ENCODE measurements at places on chromosomes 5 and 9.

DNA sequence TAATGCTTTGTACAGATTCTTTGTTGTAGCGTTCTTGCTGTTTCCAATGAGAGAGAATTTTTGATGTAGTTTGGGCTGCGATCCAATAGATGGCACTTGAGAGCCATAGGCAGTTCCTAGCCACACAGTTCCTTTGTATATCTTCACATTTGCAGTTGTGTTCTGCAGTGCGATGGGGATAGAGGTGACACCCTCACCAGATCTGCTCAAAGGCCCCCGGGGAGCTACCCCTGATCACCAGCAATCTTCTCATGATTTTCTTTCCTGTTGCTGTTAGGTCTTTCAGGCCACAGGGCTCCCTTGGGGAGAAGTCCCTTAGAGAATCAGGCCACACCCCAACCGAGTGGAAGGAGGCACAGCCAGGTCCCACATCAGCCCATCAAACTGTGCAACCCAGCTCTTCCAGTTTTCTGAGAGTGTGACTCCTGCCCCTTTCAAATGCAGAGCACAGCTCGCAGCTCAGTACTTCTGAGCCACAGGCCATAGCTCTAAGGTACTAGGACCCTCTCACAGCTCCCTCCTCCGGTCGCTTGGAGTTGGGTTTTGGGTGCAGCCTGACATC is 353.7 kb downstream of the SLCO4C1 start:
- no peak for DNase-seq

DNA sequence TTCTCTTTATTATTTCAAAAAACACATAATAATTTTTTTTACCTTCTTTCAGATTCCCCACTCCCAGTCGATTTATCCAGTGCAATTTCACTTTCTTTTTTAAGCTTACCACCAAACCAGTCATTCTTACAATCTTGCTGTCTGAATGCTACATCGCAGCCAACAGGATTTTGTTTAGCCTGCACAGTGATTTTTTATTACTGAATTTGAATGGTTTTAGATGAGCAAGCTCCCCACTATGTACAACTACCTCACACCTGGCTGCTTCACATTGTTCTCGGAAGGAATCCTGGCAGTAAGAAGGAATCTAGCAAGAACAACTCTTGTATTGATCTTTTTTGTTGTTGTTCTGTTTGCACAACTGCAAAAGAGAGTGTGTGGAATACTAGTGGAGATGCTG is 668.1 kb upstream of the WWC1 start:
- no peak for DNase-seq

GRCh38 chr5:149063017-149063687 is at the start of gene SH3TC2:
SH3TC2 (minus strand) TSS chr5:149063062; CDS start chr5:149063022, 40 bp downstream.
- DNase-seq = no peak

GRCh38 chr5:129904102-129904666 is at the start of gene CHSY3:
CHSY3 (plus strand) TSS chr5:129904465.
- no peak for DNase-seq

GRCh38 chr5:81363093-81363871 is 30.7 kb downstream of the ACOT12 start:
- no peak for DNase-seq

DNA sequence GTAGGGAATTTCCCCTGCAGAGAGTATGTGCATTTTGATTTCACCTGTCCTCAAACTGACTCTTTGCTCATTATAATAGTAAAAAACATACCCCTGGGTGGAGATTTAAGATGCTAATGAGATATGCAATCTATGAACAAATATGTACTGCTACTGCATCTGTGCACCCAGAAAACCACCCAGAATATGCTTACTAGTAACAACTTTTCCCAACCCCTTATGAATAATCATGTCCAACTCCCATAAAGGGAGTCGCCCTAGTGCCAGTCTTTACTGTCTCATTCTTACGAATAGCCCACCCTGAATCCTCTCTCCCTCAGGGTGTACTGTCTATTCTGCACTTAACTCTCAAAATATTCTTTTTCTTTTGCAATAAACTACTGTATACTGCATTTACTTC is 39.0 kb upstream of the ZFP37 start:
- DNase-seq = no peak

DNA sequence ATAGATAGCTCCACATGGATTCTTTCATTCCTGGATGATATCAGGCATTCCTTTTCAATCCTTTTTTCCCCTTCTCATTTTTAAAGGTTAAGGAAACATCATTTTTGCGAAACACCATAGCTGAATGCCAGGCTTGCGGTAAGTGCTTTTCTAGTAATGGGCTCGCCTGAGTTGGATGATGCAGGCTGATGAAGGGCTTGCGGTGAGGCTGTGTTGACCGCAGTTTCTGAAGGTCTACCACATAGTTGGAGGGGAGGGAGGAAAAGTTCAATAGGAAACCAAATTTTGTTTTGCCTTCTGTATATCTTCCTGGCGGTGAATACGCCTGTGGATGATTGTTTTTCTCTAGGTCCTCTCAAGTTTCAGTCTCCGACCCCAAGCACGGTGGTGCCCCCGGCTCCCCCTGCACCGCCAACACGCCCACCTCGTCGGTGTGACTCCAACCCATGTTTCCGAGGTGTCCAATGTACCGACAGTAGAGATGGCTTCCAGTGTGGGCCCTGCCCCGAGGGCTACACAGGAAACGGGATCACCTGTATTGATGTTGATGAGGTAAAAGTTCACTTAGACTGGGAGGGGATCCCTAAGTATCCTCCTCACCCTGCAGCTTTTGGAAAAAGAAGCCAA is 24.3 kb downstream of the THBS4 start:
- no peak for DNase-seq

GRCh38 chr5:58687079-58687478 is 104.2 kb downstream of the RAB3C start:
- DNase-seq = no peak

- no peak for DNase-seq
Observed at GRCh38 chr5:154487541-154487940, 9.5 kb upstream of the HAND1 start.

DNA sequence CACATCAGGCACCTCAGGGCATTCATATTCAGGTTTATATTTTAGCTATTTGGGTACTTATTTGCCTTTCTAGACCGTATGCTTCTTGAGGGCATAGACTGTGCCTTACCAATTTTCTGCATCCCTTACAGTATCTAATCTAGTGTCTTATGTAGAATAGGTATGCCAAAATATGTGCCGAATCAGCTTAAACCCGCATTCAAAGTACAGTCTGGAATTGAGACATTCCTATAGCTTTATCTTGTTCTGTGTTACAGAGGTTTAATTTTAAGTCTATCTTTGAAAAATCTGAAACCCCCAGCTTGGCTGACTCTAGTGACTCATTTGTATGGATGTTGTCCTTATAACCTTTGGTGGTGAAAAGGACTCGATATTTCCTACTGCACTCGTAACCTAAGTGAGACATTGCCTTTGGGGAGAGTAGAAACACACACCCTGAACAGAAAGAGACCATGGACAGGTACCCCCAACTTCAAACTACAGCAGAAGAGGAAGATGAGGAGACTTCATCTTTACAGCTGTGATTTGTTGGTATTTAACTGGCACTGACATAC is 27.0 kb upstream of the TMOD1 start:
- no peak for DNase-seq

DNA sequence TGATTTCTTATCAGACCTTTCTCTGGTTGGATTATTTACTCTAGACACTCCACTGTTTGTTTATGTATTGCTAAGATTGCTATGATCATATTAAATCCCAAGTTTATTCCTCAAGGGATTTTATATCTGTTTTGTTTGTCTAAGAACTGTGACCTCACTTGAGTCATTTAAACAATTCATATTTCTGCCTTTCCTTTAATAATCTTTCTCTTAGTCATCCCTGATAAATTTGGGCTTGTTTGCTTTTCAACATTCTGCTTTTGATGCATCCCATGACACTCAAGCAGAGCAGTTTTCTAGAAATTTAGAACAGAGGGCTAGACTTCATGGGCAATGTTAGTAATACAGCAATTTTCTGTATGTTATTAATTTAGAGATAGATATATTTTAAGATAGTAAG is 231.6 kb upstream of the TNC start:
- no peak for DNase-seq

- no peak for DNase-seq
Observed at GRCh38 chr5:107776922-107777740, 106.4 kb upstream of the EFNA5 start.

DNA sequence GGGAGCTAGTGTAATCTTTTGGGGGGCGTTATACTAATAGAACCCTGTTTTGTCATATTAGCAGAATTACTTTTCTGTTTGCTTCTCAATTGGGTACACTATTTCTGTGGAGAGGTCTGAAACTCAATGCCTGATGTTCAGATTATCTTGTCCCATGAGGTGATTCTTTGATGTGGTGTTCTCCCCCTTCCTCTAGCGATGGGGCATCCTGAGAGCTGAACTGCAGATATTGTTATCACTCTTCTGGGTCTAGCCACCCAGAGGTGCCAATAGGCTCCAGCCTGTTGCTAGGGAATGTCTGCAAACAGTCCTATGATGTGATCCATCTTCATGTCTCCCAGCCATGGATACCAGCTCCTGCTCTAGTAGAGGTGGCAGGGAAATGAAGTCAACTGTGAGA is 233.1 kb upstream of the RASA1 start:
- DNase-seq = no peak

- DNase-seq = no peak
Observed at GRCh38 chr5:116938488-116938887, 363.9 kb upstream of the SEMA6A start.

GRCh38 chr9:79221084-79221483 is 350.7 kb upstream of the TLE4 start:
- no peak for DNase-seq

- DNase-seq = no peak
Observed at GRCh38 chr5:15421921-15422412, 78.0 kb upstream of the FBXL7 start.

DNA sequence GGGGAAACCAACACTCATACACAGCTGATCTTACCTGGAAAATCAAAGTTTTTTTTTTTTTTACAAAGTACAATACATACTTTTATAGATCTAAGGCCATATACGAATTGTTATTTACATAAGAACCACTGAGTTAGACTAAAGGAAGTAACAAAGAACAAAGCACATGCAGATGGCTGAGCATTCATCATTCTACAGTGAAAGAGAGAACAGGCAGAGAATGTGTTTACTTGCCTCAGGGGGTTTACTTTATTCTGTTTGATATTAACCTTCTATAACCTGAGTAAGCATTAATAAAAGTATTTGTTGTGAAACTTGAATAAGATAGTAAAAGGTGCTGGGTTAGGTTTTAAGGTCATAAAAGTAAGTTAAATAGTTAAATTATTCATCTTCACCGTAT is 54.7 kb downstream of the SLC38A9 start:
- DNase-seq = no peak

- no peak for DNase-seq
Observed at GRCh38 chr9:27660148-27660547, 86.9 kb upstream of the C9orf72 start.
